Cardiac muscle cell (in vitro differentiated cells and primary cell): ENCODE measurements at places on chromosomes 3 and 15.

GRCh38 chr3:175150812-175151401 is 291.8 kb downstream of the NAALADL2 start:
- DNase-seq, result no peak

GRCh38 chr3:19765954-19766353 is 168.1 kb downstream of the EFHB start:
- DNase-seq, result no peak

- no peak for DNase-seq
These were observed 57.8 kb upstream of the BOC start for GRCh38 chr3:113153499-113154107.

DNA sequence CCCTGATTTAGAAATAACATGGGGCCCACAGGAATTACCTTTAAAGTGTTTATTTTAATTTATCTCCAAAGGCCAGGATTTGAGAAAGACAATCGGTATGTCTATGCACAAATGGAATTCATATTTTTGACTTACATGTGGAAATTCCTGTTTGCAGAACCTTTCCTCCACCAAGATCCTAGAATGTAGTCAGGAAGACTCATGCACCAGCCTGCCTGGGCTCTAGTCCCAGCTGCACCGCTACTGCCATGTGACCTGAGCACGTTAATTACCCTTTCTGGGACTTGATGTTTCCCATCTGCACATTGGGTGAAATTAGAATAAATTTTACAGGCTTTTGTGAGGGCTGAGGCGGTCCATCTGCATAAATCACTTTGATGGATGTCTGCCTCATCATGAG is 194.2 kb downstream of the ATP10A start:
- no peak for DNase-seq

DNA sequence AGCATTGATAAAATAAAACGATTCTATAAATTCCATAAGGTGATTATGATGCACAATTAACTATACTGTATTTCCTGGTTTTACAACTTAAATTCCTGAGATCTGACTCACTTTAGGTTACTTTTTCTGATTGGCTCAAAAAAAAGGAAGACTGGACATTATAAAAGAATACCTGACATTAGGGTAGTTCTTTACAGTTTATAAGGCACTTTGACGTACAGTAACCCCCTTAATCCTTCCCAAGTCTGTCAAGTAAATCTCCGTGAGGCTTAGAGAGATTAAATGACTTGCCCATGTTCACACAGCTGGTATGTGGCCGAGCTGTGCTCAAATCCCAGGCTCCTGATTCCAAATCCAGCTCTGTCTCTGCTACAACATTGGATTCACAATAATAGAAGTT is 1.0 kb upstream of the SLTM start:
- no peak for DNase-seq

DNA sequence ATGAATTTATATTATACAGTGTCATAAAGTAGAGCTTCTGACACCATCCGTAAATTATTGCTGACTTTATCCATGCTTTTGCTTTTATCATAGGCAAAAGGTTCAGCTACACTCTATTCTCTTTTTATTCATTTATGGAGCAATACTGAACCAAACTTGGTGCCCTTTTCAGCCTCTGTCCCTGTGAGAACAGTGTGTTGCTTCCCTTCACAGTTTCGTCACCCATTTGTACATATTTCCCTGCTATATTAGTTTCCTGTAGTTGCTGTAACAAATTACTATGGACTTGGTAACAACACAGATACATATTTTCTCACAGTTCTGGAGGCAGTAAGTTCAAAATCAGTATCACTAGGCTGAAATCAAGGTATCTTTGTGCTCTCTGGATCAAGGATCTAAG is 2.8 kb upstream of the RPL24 start:
- DNase-seq, result peak; percentile 19

DNA sequence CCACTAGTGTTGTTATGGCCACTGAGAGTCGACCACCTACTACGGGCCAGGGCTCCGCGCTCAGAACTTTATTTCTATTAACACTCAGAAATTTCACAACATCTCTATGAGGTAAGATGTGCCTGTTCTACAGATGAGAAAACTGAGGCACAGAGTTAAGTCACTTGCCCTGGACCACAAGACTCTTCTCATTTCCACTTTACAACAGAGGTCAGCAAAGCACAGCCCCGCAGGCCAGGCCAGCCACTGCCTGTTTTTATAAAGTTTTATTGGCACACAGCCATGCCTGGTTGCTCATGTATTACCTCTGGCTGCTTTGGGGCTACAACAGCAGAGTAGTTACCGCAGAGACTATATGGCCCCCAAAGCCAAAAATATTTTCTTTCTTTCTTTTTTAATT is 503.6 kb downstream of the SHQ1 start:
- no peak for DNase-seq

DNA sequence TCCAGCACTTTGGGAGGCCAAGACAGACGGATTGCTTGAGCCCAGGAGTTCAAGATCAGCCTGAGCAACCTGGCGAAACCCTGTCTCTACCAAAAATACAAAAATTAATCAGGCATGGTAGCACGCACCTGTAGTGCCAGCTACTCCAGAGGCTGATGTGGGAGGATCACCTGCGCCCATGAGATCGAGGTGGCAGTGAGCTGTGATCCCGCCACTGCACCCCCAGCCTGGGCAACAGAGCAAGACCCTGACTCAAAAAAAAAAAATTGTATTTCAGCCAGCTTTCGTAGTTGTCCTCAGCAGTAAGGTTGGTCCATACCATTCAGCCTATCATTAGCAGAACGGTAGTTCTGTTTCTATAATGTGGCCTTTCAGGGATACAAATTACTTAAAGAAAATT is 66.6 kb upstream of the FURIN start:
- no peak for DNase-seq

GRCh38 chr3:157447026-157447694 is 10.5 kb downstream of the PTX3 start:
- DNase-seq, result no peak

GRCh38 chr3:191363221-191363620 is 32.9 kb upstream of the UTS2B start:
- DNase-seq, result no peak

GRCh38 chr3:2635511-2635910 is 474.7 kb downstream of the IL5RA start:
- DNase-seq, result no peak

GRCh38 chr3:48692551-48692950 is 6.8 kb upstream of the NCKIPSD start:
- DNase-seq, result no peak

DNA sequence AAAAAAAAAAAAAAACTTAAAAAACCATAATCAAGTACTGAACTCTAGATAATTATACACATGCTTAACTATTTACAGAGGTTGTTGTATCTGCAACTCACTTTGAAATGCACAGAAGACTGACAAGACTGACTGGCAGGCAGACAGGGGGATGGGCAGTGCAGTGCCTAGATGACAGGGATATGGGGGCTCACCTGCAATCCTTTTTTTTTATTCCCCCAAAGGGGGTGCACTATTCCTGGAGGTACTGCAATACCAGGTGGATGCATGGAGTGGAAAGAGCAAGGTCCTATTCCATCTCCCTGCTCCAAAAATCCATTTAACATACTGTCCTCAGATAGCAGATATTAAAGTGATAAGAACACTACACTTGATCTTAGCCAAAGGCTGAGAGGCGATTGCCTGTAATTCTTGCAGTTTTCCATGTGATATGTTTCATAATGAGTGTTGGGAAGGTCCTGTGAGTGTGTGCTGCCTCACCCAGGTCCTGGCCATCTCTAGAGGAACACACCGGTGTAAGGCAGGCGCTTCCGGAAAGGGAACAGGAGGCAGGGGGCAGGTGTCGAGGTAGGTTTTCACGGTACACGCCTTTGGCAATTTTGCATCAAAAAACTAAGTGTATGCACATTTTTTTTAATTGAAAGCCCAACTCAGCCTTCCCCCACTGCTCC is 22.7 kb downstream of the SEC61A1 start:
- DNase-seq, result no peak

DNA sequence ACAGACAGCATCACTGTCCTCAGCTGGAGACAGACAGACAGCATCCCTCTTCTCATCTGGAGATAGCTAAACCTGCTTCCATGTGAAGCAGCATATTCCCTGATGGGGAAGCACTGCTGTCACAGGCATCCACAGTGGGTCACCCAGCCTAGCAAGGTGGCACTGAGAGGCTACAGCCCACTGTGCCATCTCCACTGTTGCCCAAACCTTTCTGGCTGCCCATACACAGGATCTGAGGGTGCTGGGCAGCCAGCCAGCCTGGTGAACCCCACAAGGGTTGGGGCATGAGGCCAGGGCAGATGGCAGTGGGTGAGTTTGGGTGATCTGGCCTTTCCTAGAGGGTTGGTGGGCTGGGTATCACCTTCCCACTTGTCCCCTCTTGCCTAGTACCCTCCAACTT is 11.7 kb downstream of the CHST13 start:
- DNase-seq, result no peak

- DNase-seq, result peak; percentile 48
These were observed 83.0 kb upstream of the PDZRN3 start for GRCh38 chr3:73707772-73708171.

- DNase-seq, result peak; percentile 8
These were observed 330.2 kb downstream of the EPHB1 start for GRCh38 chr3:135125171-135125801.

GRCh38 chr3:25130724-25131520 is 297.1 kb upstream of the RARB start:
- DNase-seq, result no peak

GRCh38 chr3:45223889-45224727 is 2.0 kb downstream of the TMEM158 start:
- DNase-seq, result no peak

GRCh38 chr15:99118801-99119546 is 14.1 kb downstream of the SYNM start:
- DNase-seq, result no peak

DNA sequence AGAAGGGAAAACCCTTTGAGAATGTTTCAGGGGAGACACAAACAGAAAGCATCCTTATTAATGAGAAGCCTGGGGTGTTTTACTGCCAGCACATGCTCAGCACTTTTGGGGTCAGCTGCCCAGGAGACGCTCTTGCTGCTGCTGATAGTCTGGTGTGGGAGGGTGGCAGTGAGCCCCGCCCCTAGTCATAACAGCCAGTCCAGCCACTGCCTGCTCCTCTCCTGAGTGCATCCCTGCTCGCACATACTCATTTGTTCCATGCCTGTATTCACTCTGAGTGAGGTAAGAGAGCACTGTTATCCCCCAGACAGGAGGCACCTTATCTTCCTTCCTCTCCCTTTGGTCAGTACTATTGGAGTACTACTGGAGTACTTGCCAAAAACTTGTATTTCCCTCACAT is 101.3 kb downstream of the ETFA start:
- no peak for DNase-seq

- DNase-seq, result peak; percentile 60
These were observed 2.1 kb upstream of the ANXA2 start for GRCh38 chr15:60399931-60400330.

DNA sequence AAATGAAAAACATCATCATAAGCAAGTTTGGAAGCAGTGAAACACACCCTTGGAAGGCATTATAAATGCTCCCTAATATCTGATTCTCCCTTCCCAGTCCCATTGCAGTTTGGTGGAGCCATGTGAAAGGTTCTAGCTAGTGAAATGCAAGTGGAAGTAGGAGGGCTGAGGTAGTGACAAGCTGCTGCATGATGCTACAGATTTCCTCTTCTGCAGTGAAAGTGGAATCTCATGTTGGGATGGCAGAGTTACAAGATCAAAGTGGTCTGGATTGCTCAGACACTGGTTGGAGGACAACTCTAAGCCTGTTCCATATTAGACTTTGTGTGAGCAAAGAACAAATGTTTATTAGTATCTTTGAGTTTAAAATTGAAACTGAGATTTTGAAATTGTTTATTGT is 3.3 kb upstream of the PDCD6IP start:
- no peak for DNase-seq

GRCh38 chr3:160675566-160676124 is 1.3 kb upstream of the ARL14 start:
- no peak for DNase-seq

DNA sequence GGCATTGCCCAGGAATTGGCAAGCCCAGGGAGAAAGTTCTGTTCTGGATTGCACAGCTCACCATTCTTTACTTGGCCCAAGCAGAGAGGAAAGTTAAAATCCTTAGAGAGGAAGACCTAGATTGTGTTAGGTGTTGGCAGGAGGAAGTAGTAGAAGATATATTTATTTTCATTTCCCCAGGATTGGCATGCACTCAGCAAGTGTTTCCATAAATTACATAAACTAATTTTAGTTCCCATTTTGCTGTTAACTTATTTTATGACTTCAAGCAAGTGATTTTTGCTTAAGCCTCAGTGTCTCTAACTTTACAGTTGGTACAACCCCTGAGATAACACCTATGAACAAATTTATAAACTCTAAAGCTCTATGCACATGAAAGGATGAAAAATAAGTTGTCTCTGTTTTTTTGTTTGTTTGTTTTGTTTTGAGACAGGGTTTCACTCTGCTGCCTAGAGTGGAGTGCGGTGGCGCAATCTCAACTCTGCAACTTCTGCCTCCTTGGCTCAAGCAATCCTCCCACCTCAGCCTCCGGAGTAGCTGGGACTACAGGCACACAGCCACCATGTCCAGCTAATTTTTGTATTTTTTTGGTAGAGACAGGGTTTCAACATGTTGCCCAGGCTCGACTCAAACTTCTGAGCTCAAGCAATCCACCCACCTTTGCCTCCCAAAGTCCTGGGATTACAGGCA is 31.2 kb upstream of the TOP2B start:
- no peak for DNase-seq

DNA sequence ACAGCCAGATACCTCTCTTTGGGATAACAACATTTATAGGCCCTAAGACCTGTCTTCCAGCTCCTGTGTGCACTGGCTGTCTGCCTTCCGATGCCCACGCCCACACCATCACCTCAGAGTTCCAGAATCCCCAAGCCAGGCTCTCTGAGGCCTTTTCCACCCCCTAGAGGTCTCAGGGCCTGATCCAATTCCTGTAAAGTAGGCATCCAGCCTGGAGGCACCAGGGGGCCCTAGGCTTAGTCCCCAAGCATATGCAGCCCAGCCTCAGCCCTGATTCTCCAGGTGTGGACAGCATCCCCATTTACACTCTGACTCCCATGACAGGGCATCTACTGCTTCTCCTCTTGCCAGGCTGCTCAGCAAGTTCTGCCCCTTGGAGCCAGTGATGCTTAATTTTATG is 72.7 kb upstream of the CORO2B start:
- DNase-seq, result no peak

DNA sequence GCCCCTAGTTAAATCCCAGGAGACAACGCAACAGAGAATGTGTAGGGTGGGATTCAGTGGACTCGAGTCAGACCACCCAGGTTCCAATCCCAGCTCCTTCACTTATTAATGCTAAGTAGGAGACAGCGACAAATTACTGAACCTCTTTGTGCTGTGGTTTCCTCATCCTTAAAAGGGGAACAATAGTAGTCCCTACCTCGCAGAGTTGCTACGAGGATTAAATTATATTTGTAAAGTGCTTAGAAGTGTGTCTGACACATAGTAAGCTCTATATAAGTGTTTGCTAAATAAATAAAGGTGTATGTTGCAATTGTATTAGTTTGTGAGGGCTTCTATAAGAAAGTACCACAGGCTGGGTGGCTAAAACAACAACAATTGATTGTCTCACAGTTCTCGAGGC is 58.0 kb upstream of the PPARG start:
- no peak for DNase-seq

DNA sequence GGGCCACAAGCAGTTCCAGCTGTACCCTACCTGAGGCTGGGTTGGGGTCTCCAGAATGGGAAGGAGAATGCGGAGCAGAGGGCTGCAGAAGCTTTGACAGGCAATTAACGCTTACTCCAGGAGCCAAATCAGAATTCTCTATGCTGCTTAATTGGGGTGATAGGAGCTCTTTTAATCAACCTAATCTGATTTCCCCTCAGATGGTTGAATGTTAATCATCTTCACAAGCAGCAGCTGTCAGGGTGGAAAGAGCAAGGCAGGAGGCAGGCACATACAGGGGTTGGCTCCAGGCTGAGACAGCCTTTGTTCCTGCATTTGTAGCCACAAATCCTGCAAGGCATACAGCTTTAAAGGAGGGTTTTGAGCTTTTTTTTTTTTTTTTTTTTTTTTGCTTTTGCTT is 2.6 kb downstream of the CILP start:
- DNase-seq, result no peak
